Muscle of arm (tissue), 14 donors: ENCODE measurements at places on chromosomes 5 and 9.
A peak's percentile ranks its signal among the peaks of the same experiment; 100 is the strongest.

DNA sequence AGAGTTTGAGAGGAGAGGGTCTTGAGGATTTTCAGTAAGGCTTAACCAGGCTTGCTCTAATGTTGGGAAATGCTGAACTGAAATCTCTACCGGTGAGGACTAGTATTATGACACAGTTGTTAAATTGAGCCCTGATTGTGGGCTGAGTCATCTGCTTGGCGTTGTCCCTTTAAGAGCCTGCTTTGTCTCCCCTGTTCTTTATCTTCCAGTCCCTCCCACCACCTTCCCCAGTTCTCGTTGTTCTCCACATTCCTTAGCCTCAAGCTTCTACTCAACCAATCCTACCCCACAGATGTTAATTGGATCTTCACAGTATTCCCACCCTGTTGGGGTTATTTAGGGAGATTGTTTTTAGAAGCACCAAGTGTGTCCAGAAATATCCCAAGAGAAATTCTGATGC is 57.6 kb downstream of the ANKRD55 start:
- DNase-seq: no peak

- DNase-seq: no peak
Measured at GRCh38 chr5:98432378-98432777, 341.1 kb upstream of the RGMB start.

DNA sequence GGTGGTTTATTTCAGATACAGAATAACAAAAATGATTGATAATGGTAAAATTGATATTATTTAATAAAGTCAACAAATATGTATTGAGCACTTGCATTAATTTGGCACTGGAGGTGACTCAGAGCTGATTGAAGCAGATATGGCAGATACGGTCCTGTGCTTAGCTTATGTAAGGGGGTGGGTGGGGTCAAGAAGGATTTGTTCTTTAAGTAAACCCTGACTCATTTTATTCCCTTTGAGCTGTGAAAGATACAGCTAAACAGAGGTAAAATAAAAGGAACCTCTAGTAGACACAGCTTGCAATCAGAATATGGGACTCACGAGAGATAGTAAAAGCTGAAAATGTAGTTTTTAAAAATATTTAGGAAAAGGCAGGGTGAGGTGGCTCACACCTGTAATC is 201.3 kb upstream of the CLINT1 start:
- DNase-seq: no peak

DNA sequence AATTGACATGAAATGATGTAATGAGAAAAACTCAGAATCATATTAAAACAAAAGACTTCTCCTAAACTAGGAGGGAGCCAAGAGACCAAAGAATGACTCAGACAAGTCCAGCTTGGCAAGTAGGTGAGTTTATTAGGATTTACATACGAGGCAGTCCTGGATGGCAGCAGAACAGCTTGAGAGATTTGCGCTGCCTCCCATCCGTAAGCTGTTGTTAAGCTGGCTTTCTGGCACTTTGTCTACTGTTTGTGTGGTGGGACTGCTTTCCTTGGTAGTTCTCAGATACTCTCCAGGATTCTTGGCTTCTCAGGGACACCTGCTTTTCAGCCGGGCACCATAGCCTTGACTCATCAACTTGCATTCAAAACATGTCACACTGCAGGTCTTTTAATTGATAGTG is 57.6 kb downstream of the COX7C start:
- no peak for DNase-seq

DNA sequence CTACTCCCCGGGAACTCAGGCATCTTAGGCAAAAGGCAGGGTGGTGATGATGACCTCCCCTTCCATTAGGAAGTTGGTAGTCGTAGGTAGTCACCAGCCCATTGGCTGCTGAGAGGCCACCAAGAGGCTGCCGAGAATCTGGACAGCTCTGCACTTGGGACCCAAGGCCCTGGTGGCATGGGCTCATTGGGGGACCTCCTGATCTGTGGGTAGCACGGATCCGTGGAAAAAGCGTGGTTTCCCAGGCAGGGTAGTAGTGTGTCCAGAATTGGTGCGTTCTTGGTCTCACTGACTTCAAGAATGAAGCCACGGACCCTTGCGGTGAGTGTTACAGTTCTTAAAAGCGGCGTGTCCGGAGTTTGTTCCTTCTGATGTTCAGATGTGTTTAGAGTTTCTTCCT is 158.8 kb downstream of the CNTLN start:
- DNase-seq: no peak

DNA sequence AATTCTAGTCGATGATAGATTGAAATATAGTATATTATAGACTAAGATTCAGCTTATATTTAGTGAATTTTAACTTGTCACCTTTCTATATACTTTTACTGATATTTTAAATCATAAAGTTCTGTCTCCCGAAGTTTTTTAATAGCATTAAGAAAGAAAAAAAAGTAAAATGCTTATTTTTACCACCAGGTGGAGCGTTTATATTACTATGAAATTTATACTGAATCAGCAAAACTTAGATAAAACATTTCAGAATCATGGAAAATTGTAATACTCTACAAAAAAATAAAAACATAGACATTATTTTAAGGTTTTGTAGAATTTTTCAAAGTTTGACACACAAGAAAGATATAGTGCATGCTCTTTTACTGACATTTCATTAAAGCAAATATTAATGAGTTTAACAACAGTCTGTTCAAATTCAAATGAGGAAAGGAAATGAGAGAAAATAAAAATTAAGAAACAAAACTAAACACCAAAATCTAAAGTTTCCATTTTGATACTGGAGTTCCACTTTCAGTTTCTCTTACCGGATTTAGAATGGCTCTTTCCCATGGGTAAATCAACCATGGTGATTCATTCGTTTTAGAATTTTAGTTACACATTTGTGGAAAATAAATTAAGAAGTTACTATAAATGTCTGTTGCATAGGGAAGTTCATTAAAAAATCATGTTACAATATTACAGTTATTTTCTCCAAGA is 1035.3 kb downstream of the CDH12 start:
- DNase-seq: peak; percentile 25

DNA sequence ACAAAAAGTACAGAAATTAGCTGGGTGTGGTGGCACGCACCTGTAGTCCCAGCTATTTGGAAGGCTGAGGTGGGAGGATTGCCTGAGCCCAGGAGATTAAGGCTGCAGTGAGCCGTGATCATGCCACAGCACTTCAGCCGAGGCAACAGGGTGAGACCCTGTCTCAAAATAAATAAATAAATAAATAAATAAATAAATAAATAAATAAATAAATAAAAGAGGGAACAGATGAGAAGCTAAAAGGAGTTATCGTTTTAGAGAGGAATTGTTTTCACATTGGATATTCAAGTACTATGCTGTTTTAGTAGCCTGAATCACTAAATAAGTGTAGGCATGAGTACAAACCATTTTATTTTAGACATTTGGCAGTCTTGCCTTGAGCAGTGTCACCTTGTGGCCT is 151.7 kb downstream of the UNC13B start:
- DNase-seq: no peak

- DNase-seq: no peak
Measured at GRCh38 chr9:125486152-125486508, 220.9 kb downstream of the MAPKAP1 start.

GRCh38 chr5:34499001-34499734 is 157.0 kb upstream of the RAI14 start:
- DNase-seq: no peak
